CD4-positive, alpha-beta T cell treated with Interleukin-12 subunit alpha and Interleukin-12 subunit beta, for 1 hour (primary cell): ENCODE measurements at places on chromosomes 7 and 10.
A peak's percentile ranks its signal among the peaks of the same experiment; 100 is the strongest.

DNA sequence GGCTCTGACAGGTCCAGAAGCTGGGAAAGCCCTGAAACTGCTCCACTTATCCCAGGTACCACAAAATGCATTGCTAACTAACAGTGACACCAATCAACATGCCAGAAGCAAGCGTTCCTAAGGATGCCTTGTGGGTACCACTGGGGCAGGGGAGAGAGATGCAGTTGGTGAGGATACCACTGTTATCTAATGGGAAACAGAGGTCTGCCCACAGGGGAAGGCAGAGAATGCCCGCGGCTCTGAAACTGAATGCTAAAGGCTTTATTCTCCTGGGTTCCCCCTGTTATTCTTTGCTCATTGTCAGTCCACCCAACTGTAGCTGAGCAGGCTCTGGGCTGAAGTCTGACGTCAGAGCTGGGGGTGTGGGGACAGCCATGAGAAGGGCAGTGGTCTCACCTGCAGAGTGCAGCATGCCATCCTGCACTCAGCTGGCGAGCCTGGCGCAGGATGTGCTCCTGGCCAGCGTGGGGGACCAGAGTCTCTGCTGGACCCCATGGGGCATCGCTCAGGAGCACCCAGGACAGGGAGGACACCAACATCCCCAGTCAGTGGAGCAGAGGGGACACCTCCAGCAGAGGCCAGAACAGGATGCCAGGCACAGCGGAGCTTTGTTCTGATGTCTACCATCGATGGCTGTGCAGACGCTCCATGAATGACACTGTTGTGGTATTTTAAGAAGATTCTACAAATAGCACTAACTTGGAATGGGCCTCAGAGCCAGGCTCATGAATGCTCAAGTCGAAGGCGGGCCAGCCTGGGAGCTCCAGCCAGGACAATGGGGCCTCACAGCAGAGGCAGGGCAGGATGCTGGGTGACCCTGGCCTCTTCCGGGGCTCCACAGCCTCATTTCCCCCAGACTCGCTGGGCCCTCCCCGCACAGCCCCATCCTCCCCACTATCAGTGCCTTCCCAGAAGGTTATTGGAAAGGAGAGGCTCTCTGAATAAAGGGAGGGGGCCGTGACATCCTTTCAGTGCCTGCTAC lies 95.8 kb downstream of the ARHGAP22 start:
- no peak for DNase-seq

- no peak for DNase-seq
These were observed 140.3 kb upstream of the LAMB4 start for GRCh38 chr7:108270385-108271015.

- DNase-seq, result no peak
These were observed 16.2 kb upstream of the BLNK start for GRCh38 chr10:96287392-96288105.

- DNase-seq, result no peak
These were observed 86.3 kb downstream of the OAT start for GRCh38 chr10:124332426-124332825.

DNA sequence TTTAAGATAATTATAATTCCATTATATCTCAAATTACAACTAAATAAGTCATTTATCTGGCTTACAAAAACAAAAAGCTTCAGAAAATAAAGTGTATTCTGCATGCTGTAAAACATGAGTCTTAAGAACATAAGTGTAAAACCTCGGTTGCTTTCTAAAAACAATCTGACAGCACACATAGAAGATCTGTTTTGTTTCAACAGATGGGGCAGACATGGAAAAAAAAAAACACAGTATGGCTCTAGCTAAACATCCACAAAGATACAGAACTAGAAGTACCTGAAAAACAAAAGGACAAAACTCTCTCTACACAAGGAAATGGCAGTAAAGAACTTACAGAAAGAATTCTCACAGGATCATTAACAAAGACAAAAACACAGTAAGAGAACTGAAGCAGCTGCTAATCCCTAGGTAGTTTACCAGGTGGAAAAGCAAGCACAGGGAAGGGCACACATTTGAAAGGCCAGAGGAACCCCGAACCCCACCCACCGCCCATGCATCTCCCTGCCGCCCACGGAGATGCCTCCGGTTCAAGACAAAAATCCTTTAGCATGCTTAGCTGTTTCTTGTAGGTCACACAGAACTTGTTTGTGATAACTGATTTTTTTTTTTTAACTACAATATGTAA lies 42.5 kb downstream of the DLD start:
- DNase-seq, result no peak

DNA sequence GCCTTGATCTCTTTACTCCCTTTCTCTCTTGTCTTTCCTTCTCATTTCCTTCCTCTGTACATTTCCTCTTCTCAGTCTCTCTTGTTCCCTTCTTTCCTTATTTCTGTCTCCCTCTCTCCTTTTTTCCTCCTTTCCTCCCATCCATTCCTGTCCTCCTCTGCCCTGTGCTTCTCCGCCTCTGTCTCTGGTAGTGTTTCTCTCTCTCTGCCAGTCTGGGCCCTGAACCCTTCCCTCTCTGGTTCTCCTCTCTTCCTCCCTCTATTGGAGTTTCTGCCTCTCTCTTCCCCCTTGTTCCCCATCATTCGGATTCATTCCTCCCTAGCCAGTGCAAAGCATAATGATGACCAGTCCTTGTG lies 13.2 kb upstream of the PAX2 start:
- DNase-seq, result no peak

DNA sequence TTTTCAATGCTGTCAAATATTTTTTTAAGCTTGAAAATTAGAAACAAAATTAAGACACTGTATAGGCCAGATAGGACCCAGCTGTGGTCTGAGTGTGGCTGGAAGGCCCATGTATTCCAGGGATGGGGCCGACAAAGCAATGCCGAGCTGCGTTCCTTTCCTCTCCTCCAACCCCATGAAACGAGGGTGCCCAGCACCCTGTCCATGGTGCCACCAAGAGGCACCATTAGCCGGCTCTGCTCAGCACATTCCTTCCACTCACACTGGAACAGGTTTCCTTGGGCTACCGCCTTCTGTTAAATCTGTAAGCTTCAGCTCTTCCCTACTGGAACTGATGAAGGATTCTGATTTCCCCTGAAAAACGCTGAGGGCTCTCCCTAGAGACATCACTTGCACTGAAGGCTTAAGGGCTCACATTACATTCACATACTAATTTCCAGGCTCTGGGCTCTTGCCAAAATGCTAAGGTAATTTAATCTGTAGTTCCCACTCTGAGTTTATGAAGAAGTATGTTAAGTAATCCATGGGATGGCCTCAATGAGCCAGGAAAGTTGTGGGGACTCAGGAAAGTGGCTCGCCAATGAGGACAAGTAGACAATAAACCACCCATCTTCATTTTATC lies 73.7 kb upstream of the CAMK2B start:
- DNase-seq, result no peak

DNA sequence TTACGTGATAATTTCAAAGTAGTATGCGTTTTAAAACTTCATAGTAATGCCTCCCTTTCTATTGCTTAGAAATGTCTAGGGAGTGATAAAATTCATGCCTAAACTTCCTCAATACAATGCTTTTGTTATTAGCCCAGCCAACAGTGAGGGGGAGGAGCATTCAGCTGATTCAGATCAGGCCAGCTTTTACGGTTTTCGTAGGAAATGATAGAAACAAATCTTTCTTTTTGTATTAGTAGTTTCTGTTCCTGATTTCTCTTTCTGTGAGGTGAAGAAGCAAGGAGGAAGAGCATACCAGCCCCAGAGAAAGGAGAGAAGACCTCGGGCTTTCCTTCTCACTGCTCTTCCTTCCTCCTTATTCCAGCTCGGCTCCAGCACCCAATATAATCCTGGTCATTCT lies 35.2 kb upstream of the ITPRID1 start:
- DNase-seq, result no peak

- DNase-seq, result no peak
These were observed 84.7 kb downstream of the ADCY1 start for GRCh38 chr7:45658716-45659495.

GRCh38 chr7:82697897-82698296 lies 254.3 kb upstream of the CACNA2D1 start:
- DNase-seq, result no peak

DNA sequence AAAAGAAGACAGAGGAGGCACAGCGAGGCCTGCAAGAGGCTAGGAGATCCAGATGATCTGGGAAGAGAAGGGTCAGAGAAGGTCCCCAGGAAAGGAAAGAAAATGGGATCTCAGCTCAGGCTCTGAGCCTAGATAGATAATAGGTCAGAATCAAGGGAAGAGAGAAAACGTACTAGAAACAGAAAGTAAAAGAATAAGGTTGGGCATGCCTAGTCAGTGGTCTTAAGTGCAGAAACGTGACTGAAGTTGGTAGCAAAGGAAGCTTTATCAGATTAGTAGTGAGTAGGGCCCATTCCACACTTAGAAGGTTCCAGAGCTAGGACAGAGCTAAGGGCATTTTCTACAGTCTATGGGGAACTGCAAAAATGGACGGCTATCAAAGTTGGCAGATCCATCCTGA lies 84.8 kb upstream of the ASAH2 start:
- DNase-seq, result no peak

DNA sequence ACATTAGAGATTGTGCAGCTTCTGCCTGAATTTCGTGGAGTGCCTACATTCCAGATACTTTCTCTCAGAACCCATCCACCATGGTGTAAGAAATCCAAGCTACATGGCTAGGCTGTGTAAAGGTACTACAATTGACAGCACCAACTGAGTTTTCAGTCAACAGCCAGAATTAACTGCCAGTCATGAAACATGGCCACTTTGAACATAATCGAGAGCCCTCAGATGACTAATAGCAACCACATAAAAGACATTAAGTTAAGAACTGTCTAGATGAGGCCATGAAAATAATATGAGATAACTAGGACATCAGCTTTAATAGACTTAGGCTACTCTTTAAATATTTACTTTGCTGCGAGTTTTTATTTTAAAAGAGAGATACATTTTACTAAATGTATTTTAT lies 1106.8 kb upstream of the LRRTM3 start:
- DNase-seq, result no peak

GRCh38 chr7:55903985-55904759 lies 16.9 kb downstream of the ZNF713 start:
- DNase-seq, result no peak

GRCh38 chr7:16840094-16840493 lies 35.3 kb upstream of the AGR2 start:
- no peak for DNase-seq

DNA sequence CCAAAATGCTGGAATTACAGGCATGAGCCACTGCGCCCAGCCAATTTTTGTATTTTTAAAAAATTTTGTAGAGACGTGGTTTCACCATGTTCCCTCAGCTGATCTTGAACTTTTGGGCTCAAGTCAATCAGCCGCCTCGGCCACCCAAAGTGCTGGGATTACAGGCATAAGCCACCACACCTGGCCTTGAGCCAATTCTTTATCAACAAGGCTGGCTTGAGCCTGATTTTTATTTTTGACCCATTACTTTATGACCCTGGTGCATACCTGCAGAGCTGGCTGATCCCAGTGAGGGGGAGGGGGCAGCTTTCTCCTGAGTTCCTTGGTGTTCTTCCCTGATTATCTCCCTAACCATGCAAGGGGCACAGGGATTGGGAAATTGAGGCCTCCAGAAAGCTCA lies 15.8 kb upstream of the CPA1 start:
- no peak for DNase-seq

DNA sequence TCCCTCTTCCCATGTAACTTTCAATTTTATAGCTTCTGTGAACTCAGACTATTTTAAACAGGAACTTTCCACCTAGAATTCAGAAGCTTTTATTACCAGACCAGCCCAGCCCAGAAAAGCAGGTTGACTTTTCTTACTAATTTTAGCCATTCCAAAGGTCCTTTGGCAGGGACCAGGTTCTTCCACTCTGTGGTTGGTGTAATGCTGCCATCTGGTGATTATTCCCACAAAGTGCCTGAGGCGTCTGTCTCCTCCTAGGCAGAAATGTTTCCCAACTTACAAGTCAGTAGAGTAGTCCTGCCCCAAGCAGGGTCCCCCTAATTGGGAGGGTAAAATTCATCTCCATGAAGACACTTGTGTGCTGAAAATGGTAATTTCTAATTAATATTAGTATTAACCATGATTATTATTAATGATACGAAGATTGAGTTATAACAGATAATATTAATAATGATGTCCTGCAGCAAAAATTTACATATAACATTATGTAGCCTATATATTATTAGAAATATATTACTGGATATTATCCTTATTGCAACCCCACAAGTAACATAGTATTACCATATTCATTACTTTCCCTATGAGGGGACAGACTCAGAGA lies 53.0 kb upstream of the PPP1R17 start:
- peak; percentile 1 for DNase-seq

- DNase-seq, result no peak
These were observed 27.9 kb upstream of the ABLIM1 start for GRCh38 chr10:114686013-114686412.

DNA sequence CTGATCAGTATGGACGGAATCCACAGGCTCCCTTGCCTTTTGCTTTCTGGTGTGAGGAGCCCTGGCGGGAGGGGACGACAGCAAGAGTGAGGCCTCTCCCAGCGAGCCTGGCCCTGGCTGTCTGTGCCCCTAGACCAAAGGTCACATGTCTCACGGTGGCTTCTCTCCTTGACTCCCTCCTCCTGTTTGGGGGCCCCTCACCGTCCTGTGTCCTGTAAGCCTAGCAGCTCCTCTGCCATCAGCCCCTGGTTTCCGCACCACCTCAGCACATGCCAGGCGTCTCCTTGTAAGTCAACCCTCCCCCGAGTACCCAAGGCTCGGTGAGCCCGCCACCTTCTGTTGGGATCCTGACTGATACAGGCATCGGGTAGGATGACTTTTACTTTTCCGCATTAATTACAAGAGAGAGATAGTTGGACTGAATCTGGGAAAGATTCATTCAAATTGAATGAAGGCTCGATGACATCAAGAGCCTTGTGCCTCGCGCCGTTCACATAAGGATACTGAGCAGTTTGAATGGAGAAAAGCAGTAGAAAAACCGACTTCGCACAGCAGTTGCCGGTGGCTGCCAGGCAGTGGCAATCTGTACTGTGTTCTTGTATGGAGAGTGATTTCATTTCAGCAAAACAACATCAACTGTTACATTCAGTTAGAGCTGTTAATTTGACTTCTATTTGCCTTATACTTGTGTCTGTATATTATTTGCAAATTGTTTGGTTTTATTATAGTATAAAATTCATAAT lies 119.8 kb downstream of the XRCC2 start:
- DNase-seq, result no peak

DNA sequence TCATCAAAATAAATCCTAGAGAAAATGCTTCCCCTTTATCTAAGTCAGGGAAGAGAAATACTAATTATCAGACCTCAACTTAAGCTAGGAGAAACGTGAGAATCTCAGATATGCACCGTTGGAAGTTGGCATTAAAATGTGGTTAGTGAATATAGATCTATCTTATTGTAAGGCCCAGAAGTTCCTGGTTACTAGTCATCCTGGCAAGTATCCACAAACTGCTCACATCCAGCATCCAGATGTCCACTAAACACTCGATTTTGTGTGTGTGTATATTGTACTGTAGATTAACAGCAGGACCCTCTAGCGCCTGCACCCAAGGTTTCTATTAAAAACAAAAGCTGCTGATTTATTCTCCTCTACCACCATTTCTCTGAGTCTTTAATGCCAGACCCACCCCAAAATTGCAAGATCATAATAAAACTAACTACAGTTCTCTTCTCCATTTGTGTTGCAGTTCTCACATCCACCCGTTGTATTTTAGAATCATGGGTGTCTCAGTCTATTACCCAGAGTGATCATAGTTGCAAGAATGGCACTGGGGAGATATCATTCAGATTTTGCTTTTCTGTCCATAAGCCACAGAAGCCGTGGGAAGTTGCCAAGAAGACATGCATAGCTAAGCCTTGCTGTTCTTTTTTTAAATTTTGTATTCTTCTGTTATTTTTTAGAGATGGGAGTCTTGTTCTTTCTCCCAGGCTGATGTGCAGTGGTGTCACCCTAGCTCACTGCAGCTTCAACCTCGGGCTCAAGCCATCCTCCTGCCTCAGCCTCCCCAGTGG lies 165.4 kb downstream of the KIAA1217 start:
- DNase-seq, result no peak
